Stimulated activated CD4-positive, alpha-beta T cell treated with anti-CD3 and anti-CD28 coated beads, Interleukin-1b, Interleukin-23, amount 100 ng/mL, for 24 hours (primary cell): ENCODE measurements at places on chromosomes 2 and 18.

DNA sequence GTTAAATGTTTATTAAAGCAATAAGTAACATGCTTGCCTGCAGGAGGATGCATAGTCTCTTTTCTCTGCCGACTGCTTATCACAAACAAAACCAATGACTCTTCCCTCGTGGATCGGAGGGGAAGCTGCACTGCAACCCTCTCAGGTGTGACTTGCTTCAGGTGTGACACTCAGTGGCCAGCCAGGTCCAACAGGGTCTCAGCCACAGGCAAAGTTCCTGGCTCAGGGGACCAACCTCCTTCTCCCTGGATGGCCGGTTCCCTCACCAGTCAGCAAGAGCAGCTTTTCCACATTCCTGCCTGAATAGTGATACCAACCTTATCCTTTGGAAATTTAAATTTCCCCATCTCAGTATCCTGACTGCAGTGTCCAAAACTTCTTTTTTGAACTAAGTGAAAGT is 383.5 kb downstream of the CMPK2 start:
- DNase-seq: no peak

GRCh38 chr18:79790996-79791972 is 6.5 kb upstream of the KCNG2 start:
- no peak for DNase-seq

DNA sequence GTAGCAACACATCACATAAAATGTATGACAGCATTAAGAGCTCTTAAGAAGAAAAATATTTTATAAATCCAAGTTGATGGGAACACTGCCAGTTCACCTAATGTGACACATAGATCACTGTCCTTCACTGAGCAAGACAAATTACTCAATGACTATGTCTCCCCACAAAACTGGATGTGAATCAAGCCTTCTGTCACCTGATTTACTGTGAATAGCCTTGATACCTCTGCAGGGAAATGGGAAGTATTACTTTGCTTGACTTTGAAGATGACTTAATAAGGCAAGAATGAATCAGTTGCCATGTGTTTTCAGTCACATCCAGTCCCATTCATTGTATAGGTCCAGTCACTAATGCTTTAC is 94.6 kb downstream of the NYAP2 start:
- no peak for DNase-seq

DNA sequence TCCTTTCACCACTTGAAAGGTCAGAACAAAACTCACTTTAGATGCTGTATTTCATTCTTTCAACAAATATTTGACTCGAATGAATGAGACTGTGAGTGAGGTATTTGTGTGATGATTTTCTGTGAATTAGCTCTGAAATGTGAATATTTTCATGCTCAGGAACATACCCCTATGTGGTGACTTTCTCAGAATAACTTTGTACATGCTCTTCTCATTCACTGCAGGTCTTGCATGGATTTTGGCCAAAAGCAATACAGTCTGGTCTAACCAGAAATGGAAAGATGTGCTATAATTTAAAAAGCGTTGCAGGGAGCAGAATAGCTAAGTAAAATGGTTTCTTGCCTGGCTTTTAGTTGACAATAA is 75.5 kb downstream of the MYCN start:
- no peak for DNase-seq

DNA sequence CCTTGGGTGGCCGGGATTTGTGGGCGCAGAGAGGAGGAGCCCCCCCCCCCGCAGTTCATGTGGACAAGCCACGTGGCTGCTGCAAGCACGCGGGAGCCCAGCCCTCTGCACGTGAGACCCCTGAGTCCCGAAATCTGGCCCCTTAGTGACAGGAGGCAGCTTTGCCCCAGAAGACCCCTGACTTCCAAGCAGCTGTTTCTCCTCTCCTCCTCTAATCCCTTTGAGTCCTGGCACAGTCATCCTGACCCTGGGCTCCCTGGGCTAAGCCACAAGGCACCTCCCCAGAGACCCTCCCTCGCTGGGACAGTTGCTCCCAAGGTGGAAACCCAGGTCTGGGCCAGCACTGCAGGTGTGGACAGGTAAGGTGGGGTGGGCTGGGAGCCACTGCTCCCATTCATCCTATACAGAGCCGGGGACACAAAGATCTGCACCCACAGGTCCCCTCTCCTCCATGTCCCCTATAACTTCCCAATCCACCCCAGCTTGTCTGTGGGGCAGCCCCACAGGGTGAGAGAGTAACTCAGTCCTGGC is 923 bp downstream of the TEKT4 start:
- no peak for DNase-seq

DNA sequence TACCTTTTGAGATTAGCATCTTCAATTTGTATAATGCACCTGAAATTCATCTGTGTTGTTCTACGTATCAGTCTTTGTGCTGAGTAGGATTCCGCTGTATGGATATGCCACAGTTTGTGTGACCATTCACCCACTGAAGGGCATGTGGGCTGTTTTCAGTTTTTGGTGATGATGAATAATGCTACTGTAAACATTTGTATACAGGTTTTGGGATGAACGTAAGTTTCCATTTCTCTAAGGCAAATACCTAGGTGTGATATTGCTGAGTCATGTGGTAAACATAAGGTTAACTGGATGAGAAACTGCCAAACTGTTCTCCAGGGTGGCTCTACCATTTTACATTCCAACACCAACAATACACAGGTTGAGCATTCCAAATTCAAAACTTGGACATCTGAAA is 35.1 kb downstream of the CABYR start:
- no peak for DNase-seq

- no peak for DNase-seq
Observed at GRCh38 chr18:34929336-34929780, 111.9 kb upstream of the MAPRE2 start.

GRCh38 chr2:168851674-168852320 is 38.4 kb downstream of the SPC25 start:
- no peak for DNase-seq

GRCh38 chr2:11288431-11288830 is 56.0 kb downstream of the ROCK2 start:
- DNase-seq: no peak

DNA sequence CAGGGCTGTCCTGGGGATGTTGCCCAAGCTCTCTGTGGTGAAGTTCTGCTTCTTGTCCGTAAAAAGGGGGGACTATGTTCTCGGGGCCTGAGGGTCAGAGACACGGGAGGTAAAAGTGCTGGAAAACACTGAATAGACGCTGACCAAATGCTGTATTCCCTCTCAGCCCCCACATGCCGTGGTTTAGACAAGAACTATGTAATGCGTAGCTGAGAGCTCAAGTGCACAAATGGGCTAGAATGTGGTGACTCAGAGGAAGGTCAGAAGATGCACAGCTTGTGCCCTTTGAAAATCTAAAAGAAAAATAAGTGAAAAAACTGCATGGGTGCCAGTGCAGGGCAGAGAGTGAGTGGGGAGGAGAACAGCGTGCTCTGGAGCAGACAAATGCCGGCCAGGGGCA is 80.3 kb upstream of the MAP4K4 start:
- no peak for DNase-seq

- DNase-seq: no peak
Observed at GRCh38 chr2:375270-375955, 87.5 kb upstream of the ALKAL2 start.

- no peak for DNase-seq
Observed at GRCh38 chr2:163515836-163516235, 220.0 kb downstream of the FIGN start.

- no peak for DNase-seq
Observed at GRCh38 chr18:12384261-12384660, 7.2 kb upstream of the AFG3L2 start.

- no peak for DNase-seq
Observed at GRCh38 chr2:112728029-112728362, 7.2 kb downstream of the NT5DC4 start.

GRCh38 chr2:212173756-212174510 is 364.7 kb downstream of the ERBB4 start:
- no peak for DNase-seq

- DNase-seq: no peak
Observed at GRCh38 chr2:2102866-2103653, 228.0 kb downstream of the MYT1L start.

GRCh38 chr18:41938445-41938844 is 16.6 kb upstream of the PIK3C3 start:
- no peak for DNase-seq

DNA sequence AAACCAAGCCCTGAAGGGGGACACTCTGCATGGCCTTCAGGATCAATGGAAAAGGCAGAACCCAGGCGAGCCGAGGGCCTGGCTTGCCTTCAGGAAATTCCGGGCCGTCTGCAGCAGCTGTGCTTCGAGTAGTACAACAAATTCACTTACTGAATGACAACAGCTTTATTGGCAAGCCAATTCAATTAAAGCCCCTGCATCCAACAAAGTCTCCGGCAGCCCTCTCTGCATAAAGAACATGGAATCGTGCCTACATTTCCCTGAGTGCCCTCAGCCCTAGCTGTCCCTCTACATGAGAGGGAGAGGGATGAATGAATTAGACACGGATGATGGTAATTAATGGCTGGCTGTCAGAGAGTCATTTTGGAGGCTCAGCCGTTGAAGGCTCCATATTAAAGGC is 189.0 kb downstream of the BCL11A start:
- no peak for DNase-seq

- no peak for DNase-seq
Observed at GRCh38 chr18:48928787-48929186, 22.0 kb downstream of the SMAD7 start.

- DNase-seq: no peak
Observed at GRCh38 chr2:74548900-74549826, 4.6 kb downstream of the LOXL3 start.

DNA sequence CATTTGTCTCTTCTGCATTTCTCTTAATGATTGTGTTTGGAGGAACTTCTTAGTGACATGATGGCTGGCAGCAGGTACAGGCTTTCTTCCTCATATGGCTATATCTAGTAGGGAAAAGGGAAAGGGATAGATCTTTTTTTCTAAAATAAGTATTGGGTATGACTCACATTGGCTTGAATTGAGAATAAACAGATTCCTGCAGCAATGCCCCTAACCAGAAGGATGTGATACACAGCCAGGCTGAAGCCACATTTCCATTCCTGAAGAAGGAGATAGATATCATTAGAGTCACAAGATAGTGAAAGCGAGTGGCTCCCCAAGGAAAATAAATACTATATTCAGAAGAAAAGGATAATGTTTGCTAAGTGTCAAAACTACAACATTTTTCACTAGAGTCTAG is 61.1 kb downstream of the VWC2L start:
- DNase-seq: no peak

DNA sequence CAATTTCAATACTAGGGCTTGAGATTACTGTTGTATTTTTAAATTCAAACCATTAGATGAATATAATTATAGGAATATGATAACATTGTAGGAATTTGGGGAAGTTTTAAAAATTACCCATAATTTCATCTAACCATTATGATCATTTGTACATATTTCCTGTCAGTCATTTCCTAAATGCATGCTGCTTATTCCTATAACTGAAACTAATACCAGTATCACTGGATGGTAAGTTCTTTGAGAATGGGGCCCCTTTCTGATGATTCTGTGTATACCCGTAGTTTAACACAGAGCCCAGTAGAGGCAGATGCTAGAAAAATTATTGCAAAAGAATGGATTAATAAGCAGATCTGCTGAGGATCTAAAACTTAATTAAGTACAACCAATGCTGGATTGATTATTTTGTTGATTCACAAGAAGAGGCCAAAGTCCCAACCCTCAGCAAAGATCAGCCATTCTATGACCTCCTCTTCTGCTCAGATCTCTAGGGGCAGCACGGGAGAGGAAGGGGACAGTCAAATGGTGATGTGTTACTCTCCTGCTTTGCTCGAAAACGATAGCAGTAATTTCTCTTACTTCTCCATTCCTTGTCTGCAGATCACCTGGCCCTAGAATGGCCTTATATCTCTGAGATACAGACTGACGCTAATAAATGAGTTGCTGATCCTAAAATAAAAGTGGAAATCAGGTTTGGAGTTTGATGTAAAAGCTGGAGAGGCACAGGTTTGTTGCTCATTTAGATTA is 69.5 kb upstream of the PELI1 start:
- no peak for DNase-seq

DNA sequence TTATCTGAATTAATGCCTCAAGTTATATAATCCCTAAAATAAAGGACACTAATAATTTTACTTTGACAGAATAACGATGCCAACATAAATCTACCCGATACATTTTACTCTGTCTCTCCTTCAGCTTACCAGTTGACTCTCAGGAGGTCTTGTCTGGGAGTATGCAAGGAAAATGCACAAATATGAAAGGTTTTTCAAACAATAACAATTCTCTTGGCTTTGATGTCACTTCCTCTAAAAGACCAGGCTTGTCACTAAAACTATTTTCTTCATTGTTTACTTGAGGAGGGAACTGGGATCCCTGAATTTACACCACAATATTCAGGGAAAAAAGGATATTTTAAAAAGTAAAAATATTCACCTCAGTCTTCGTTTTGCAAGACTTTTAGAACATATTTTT is 97.2 kb downstream of the SOS1 start:
- DNase-seq: no peak

DNA sequence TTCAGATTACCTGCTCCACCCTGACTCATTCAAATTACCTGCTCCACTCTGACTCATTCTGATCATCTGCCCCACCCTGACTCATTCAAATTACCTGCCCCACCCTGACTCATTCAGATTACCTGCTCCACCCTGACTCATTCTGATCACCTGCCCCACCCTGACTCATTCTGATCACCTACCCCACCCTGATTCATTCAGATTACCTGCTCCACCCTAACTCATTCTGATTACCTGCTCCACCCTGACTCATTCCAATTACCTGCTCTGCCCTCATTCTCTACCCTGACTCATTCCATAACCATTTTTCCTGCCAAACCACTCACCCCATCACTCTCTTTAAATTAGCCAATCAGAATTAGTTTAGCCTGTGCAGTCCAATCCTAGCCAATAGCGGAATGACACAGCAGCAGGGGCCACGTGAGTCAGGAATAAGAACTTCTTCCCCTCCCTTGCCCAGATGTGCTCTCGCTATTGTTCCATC is 26.2 kb downstream of the CFAP53 start:
- DNase-seq: peak; percentile 2

DNA sequence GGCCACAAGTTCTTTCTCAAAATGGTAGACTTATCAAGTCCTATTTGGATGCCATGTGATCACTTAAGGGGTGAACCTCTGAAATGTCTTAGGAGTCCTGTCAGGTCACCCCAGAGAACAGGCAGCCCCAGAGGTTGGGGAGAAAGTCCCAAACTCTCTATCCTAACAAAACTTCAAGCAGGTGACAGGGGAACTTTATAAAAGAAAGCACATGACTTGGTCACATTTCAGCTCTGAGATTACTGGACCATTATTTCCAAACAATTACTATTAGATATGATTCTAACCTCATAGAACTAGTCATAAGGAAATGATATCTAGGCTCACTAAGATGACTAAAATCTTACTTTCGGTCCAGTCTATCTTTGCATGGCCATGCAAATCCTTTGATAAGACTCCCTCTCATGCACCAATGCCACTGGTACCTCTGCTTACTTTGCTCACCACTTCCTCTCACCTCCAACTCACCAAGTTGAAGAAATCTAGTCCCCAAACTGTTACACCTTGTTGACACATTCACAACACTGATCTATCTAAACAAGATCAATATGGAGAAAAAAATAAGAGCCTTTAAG is 107.0 kb downstream of the GALNT14 start:
- no peak for DNase-seq
